NCI-H1105 treated with DMSO at 0.1 percent for 48 hours (cell line): ENCODE measurements at places on chromosomes 12 and 14.

DNA sequence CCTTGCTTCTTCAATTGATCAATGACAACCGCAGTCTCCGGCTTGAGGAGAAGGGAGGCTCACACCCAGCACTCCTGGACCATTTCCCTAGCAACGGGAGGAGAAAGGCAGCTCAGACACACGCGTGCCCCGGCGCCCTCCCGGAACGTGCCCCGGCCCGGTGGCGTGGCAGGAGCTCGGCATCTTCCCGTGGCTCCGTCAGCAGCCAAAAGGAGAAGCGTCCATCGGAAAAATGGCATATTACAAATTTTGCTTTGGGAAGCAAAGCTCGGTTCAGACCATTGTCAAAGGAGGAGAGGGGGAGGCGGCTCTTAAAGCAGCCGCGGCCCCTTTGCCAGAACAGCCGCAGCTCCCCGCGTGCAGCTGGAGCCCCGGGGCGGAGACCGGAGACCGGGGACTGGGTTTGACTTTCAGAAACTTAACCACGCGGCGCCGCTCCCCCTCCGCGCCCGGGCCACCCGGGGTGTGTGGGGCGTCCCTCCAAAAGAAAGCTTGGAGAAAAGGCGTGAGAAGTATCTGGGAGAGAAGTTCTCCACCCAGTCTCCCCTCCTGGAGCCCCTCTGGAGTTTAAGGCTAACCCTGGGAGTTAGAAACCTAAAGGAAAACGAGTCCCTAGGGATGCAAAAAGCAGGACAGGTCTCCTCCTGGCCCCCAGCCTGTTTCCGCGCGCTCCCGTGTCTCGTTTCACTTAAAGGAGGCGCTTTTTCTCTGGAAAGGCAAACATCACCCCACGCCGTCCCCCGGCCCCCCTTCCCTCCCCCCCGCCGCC is 545 bp downstream of the PPFIA2 start:
- peak; percentile 67 for DNase-seq

DNA sequence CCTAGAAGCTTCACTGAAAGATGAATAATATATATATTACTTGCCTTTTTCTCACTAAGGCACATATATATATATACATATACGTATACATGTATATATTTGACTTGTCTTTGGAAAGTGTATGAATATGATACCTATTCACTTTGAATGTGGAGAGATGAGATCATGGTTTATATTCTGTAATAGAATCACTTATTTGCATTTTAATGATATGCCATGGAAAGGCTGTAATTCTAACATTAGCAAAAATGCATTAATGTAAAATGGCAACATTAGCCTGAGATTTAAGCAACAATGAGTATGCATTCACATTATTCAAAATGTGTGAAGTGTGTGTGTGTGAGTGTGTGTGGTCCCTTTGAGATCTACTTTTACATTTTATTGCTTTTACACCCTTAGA is 54.5 kb upstream of the PRKD1 start:
- DNase-seq = no peak

- no peak for DNase-seq
Observed at GRCh38 chr12:115364921-115365320, 680.9 kb upstream of the TBX3 start.

DNA sequence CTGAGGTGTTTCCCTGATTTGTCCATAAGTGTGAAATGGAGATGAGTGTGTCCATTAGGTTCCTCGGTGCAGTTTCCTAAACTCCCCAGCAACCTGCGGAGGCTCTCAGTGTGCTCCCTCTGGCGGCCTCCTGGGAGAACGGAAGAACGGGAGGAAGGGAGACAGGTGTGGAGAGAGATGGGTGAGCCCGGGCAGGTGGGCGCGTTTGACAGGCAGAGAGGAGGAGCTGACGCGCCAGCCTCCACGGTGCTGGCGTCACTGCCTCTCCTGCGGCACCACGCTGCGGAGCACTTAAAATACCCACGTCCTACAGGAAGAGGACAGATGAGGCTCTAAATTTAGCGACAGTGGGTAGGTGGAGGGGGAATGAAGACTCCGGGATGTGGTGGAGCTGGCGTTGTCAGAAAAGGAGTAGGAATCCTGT is 26.8 kb upstream of the PEX5 start:
- peak; percentile 89 for DNase-seq

DNA sequence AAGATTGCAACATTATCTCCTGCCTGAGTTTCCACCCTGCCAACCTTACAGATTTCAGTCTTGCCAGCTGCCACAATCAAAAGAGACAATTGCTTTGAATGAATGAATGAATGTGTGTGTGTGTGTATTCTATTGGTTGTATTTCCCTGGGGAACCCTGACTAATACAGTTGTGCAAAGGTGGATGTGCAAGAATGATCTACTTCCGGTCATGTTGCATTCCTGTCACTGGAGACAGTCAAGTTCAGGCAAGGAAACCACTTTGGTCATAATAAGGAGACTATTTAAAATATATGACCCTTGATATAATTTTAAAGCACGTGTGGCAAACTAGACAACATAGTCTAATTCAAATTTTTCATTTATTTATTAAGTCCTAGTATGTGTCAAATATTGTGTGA is 13.1 kb downstream of the RERG start:
- DNase-seq = no peak

- no peak for DNase-seq
Observed at GRCh38 chr12:123382684-123383083, 1.2 kb upstream of the KMT5A start.

GRCh38 chr12:56257071-56257470 is 1.1 kb downstream of the ANKRD52 start:
- no peak for DNase-seq

- DNase-seq = no peak
Observed at GRCh38 chr14:86847140-86847539, 1145.8 kb downstream of the GALC start.

DNA sequence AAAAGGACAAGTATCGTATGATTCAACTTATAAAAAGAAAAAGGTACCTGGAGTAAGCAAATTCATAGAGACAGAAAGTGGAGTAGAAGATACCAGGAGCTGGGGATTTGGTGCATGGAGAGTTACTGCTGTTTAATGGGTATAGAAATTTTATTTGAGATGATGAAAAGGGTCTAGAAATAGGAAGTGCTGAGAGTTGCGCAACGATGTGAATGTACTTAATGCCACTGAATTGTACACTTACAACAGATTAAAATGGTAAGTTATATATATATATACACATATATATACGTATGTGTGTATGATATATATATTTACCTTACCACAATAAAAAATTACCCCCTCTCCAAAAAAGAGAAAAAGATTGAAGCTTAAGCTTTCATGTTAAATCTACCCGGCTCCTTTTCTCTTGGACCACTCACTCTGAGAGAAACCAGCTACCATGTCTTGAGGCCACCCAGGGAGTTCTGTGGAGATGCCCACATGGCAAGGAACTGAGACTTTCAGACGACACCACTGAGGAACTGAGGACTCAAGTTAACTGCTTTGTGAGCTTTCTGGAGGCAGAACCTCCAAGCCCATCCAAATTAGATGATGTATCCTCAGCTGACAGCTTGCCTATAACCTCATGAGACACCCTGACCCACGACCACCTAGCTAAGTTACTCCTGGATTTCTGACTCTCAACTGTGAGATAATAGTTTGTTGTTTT is 130.0 kb upstream of the BTG1 start:
- DNase-seq = no peak

DNA sequence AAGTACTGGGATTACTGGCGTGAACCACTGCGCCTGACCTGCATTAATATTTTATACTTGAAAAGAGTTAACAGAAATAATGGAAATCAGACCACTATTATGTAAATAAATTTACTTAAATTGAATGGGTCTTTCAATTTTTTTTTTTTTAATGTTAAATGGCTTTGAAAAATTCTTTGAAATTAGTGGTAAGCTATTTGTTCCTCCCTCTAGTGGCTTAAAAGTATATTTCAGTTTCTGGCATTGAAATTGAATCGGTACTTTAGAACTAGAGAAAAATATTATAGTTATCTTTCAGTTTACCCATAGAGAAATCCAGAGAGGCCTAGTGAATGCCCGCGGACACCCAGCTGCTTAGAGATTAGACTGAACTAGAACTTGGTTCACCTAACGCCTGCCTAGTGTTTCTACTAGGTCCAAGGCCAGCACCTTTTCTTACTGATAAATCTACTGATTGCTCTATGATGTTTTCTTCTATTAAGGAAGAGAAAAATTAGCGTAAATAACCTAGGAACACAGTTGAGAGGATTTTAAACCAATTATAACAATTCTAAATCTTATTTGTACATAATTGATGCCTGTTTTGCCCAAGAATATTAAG is 106.5 kb downstream of the EML1 start:
- DNase-seq = no peak

GRCh38 chr12:40226705-40227104 is 1.9 kb downstream of the LRRK2 start:
- DNase-seq = no peak

DNA sequence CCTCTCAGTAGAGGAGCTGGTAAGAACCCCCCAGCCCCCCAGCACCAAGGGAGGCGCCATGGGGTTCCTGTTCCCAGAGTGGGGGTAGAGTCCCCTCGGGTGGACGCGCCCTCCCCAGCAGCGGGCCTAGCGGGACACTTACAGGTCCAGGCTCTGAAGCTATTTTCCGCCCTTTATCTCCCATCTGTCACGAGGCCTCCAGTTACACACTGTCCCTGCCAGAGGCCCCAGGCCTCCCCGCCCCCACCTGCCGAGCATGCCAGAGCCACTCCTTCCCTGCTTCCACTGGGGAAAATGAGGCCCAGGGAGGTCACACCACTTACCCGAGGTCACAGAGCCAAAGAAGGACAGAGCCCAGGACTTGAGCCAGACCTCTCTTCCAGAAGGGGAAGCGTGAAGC is 3.1 kb downstream of the C14orf180 start:
- no peak for DNase-seq

GRCh38 chr12:26906704-26907103 is 31.1 kb downstream of the INTS13 start:
- peak; percentile 97 for DNase-seq
